Skin of body (tissue), 3 donors: ENCODE measurements at places on chromosomes 5 and 9. TPM values are rescaled to one million over a fixed set of nuclear protein-coding genes. Genes with fewer than 3 reads are reported as not detected.
A peak's percentile ranks its signal among the peaks of the same experiment; 100 is the strongest.

Gene CD14
- 52.3 TPM for total RNA-seq

Gene KIF27
- total RNA-seq: 13.1 TPM

- DNase-seq: peak; percentile 65
Measured at GRCh38 chr9:18688581-18689565, 214.9 kb downstream of the ADAMTSL1 start.

DNA sequence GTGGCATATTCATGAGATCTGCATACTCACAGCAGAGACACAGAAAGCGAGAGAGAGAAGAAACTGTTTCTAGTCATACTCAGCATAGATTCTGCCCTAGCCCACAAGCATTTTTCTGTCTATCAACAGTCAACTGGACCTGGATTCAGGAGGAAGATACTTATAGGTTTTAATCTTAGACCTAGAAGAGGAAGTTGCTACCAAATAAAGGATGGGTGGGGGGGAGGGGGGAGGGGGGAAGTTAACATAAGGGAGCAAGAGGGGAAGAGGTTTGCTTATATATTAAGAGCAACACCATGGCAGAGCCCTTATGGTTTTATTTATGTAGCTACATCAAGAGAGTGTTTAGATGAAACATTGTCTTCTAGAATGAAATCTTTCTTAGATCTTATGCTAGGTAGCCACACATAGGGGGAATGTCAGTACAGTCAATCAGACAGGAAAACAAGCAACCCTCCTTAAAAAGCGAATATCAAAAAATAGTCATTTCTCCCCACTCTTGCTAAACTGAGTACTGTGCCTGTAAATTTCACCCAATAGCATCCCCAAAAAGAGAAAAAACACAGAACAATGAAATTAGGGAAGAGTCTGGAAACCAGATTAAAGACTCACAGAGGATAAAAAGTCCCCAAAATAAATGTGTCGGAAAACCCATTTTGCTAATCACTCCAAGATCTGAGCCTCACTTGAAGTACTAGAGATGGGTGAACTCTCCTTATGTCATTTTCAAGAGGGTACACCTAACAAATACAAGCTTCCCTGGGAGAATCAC is 192.7 kb upstream of the NR4A3 start:
- no peak for DNase-seq

GRCh38 chr9:126564716-126565115 is 49.0 kb upstream of the LMX1B start:
- DNase-seq: no peak

- DNase-seq: no peak
Measured at GRCh38 chr5:52748590-52748989, 39.1 kb upstream of the ITGA1 start.
